ENCODE measurements at places on chromosomes 6 and 20. TPM values are rescaled to one million over a fixed set of nuclear protein-coding genes. Genes with fewer than 3 reads are reported as not detected.

The NFATC2 gene
- total RNA-seq = 14.0 TPM

The TAPBP gene
- total RNA-seq = 64.4 TPM

The PDYN gene
- not detected for total RNA-seq

The CD24 gene
- 377 TPM for total RNA-seq

The IL20RA gene
- 2.1 TPM for total RNA-seq

The BNIP5 gene
- not detected for total RNA-seq

DNA sequence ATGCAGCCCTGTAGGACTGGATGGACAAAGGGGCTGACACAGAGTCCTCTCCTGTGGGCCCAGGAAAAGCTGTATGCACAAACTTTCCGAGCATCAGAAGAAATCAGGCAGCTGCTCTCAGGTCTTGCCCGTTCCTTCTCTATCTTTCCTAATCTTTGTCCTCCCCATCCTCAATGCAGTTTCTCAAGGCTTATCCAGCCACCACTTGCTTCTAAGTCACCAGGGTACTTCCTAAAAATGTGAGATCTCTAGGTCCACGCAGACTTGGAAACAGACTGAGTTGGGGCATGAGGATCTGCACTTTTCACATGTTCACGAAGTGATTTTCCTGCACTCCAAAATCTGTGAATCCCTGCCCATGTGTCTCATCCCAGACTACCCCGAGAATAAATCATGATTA is 394.5 kb upstream of the SLC35B3 start:
- no peak overlapping the region for H3K4me3 ChIP-seq
- DNase-seq = no peak
- no peaks in the 10 kb centered on the region for H3K27me3 ChIP-seq
- H3K27ac ChIP-seq = no peak overlapping the region
- peaks cover 5% of the 10 kb centered on the region for H3K4me1 ChIP-seq

DNA sequence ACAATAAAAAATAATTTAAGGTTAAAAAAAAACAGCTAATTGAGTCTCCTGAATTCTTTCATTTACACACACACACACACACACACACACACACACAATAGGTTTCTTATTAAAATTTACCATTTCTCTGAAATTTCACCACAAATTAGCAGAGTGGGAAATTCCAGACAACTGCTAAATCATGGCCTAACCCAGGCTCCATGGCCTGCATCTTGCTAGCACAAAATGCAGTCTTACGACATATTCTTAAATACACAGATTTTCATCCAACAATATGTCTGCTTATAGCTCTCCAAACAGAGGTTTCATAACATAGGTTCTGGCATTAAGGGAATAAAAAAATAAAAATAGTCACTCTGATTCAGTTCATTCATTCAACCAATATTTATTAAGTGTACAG is 46.9 kb downstream of the SOD2 start:
- H3K4me1 ChIP-seq = no peaks in the 10 kb centered on the region
- no peak overlapping the region for H3K4me3 ChIP-seq
- DNase-seq = no peak
- H3K27me3 ChIP-seq = no peaks in the 10 kb centered on the region
- H3K27ac ChIP-seq = no peak overlapping the region

DNA sequence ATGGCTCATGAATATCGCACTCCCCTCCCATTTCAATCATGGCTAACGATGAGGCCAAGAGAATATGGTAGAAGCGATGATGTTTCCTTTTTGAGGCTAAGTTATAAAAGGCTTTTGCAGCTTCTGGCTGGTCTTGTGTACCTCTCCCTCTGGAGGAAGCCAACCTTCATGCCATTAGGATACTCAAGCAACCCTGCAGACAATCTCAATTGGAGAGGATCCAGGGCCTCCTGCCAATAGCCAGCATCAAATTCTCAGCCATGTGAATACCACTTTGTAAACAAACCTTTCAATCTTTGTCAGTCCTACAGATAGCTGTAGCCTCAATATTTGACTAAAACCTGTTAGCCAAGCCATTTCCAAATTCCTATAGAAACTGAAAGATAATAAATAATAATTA is 738.4 kb downstream of the KIF16B start:
- H3K4me3 ChIP-seq = no peak overlapping the region
- no peak overlapping the region for H3K27ac ChIP-seq
- no peaks in the 10 kb centered on the region for H3K36me3 ChIP-seq
- no peak for DNase-seq
- peaks cover 2% of the 10 kb centered on the region for H3K27me3 ChIP-seq

DNA sequence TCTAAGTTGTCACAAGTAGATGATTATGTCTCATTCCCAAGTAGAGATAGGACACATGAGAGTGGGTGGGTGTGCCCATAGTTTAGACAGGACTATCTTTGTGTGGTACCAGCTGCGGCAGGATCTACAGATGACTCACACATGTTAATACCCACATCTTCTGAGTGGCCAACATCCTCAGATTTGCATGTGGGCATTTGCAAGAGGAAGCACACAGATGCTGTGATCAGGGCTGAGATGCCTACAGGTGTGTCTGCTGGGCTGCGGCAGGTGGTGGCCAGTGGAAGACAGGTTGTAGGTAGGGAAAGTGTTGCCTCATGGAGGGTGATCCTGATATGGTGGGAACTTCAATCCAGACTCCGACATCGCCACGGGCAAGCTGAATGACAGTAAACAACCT is 50.8 kb downstream of the UTRN start:
- H3K27me3 ChIP-seq = no peaks in the 10 kb centered on the region
- H3K27ac ChIP-seq = no peak overlapping the region
- H3K36me3 ChIP-seq = no peaks in the 10 kb centered on the region
- peaks cover 63% of the 10 kb centered on the region for H3K4me1 ChIP-seq
- no peak overlapping the region for H3K4me3 ChIP-seq
- DNase-seq = no peak

DNA sequence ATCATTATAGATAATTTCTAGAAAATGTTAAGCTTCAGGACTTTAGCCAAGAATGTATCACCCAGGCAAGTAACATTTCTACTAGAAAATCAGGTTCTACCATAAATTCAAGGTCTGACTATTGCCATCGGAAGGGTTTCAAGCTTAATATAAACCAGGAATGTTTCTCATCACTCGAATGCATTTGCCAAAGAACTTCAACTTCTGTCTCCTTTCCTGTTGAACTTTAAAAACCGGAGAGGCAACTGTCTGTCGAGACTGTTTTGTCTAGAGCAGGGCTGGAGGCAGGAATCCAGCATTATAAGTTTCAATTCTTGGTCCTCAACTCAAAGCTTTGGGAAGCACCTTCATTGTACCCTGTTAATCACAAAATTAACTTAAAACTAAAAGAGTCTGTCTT is 264.7 kb downstream of the ZNF217 start:
- DNase-seq = no peak
- H3K4me1 ChIP-seq = peaks cover 36% of the 10 kb centered on the region
- H3K36me3 ChIP-seq = peaks cover 14% of the 10 kb centered on the region
- H3K27ac ChIP-seq = peak overlapping the region; percentile 74

GRCh38 chr6:101534386-101534785 is 140.9 kb downstream of the GRIK2 start:
- peaks cover 2% of the 10 kb centered on the region for H3K27me3 ChIP-seq
- no peaks in the 10 kb centered on the region for H3K36me3 ChIP-seq
- H3K27ac ChIP-seq = peak overlapping the region; percentile 68

- H3K4me1 ChIP-seq = peaks cover 6% of the 10 kb centered on the region
- H3K27ac ChIP-seq = no peak overlapping the region
- no peak for DNase-seq
- peaks cover 6% of the 10 kb centered on the region for H3K27me3 ChIP-seq
Measured at GRCh38 chr6:135831016-135831415, 20.5 kb upstream of the PDE7B start.

DNA sequence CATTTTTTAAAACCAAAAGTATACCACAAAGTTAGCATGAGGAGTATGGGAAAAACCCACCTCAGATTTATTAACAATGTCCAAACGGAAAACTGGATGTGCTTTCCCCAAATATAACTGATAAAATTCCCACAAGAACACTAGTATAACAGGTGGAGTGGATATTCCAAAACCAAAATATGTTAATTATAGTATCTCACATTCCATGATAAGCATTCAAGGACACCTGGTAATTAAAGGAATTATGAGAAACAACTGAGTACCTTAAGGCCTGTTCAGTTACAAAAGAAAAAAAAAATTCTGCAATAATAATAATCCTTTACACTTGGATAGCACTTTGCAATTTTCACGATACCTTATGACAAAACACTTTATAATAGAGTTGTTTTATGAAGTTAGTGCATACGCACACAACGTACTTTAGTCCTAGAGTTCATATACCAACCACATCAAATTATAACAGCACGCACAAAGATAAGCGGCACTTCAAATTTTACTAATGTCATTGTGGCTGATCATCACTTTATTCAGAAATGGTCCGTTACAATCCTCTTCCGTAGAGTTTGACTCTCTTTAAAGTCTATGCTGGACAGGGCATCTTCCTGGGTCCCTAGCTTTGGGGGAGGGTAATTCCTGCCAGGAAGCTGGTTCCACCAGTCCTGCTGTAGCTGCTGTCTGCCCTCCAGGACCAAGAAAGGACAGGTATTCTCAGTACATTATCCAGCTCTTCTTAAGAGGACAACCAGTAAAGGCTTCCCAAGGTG is 1.7 kb downstream of the CDK19 start:
- H3K27me3 ChIP-seq = no peaks in the 10 kb centered on the region
- peak overlapping the region; percentile 87 for H3K4me3 ChIP-seq
- peaks cover 18% of the 10 kb centered on the region for H3K4me1 ChIP-seq

Measured in mesothelial cell of epicardium (in vitro differentiated cells).